ENCODE measurements at places on chromosomes 2 and 18.

GRCh38 chr2:173239644-173240043 is 115.0 kb upstream of the CDCA7 start:
- no peak for DNase-seq

DNA sequence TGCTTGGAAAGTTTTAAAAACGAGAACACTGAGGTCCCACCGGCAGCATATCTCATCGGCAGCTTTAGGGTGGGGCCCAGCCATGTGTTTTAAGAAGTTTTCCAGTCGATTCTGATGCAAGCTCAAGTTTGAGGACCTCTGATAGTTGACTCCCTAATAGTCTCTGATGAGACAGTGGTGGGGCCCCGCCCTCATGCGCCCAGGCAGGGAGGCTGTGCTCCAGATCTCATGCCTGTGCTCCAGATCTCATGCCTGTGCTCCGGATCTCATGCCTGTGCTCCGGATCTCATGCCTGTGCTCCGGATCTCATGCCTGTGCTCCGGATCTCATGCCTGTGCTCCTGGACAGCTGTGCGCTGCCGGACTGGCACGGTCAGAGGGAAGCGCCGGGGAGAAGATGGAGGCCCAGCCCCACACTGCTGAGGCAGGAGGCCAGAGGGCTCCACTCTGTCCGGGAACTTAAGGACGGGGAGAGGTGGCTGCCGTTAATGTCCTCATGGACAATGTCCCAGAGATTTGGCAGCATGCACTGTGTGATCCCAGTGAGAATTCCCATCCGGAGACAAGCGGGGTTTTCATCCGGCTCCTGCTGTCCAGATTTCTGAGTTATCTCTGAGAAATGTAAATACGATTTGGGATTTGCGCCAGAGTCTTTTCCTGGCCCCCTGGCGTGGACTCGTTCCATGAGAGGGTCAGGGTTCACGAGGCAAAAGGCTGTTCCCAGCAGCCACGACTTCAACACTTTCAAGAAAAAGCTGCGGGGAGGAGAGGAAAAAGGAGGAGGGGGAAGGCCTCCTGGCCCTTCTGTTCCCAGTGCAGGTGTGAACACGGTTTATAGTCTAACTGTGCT is 9.4 kb upstream of the COLEC11 start:
- no peak for DNase-seq

DNA sequence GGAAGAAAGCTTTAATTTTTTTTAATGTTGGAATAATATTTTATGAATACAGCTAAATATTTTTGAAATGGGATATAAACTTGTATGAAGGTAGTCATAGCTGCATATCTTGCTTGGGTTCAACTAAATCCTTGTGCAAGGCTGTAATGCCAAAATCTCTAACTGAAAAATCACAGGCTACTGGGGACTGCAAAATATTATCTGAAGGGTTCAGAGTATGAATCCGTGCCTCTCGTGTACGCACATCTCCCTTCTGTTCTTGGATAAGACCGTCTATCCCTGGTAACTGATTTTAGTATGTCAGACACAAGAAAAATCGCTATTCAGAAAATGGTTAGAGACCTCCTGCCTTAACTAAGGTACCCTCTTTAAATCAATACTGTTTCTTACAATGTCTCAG is 71.8 kb downstream of the ACVR1 start:
- no peak for DNase-seq

DNA sequence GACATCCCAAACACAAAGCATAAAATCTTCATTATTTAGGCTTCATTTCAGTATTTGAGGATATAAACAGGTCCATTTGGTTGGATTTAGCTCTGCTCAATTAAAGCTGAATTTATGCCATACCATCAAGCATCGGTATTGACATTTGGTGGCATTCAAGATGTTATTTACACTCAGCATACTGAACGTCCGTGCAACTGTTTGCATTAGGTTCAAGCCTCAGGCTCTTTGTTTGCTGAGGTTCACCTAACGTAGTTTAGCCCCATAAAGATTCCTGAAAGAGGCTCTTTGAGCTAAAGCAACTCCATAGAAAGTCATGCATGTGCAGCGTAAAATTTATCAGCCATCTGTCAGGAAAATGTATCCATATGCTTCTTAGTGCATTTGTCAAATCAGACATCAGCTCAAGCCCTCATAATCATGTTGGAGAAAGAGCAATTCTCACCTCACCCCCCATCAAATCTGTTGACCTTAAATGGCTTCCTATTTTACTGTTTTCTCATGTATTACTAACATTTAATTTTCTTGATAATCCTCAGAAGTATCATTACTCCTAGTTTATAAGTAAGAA is 366.9 kb downstream of the EPHA4 start:
- no peak for DNase-seq

GRCh38 chr18:7814754-7815315 is 247.7 kb downstream of the PTPRM start:
- DNase-seq, result no peak

DNA sequence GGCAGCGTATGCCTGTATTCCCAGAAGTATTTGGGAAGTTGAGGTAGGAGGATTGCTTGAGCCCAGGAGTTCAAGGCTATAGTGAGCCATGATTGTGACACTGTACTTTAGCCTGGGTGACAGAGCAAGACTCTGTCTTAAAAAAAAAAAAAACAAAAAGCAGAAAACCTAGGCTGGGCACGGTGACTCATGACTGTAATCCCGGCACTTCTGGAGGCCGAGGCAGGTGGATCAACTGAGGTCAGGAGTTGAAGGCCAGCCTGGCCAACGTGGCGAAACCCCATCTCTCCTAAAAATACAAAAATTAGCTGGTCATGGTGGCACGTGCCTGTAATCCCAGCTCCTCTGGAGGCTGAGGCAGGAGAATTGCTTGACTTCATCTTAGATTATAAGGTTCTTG is 46.4 kb downstream of the MTA3 start:
- no peak for DNase-seq

Data from occipital lobe (tissue), 3 donors.